ENCODE measurements at places on chromosomes 7 and 10.

DNA sequence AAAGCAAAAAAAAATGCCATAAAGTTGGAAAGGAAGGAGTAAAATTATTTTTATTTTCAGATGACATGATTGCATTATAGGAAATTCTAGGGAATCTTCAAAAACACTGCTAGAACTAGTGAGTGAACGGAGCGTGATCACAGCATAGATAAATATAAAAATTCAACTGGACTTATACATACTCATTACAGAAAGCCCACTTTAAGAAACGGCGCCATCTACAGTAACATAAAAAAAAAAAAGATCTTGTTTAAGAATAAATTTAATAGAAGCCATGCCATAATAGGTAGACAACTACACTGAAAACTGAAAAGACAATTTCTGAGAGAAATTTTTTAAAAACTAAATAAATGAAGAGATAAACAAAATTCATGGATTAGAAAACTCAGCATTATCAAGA, 623.1 kb upstream of the MGMT start:
- no peak for DNase-seq

- DNase-seq: no peak
Observed at GRCh38 chr7:21671859-21672258, 129.0 kb downstream of the DNAH11 start.

GRCh38 chr7:25361863-25362262, 133.6 kb upstream of the NPVF start:
- no peak for DNase-seq

GRCh38 chr10:71740069-71740653, 20.6 kb upstream of the C10orf105 start:
- DNase-seq: no peak

DNA sequence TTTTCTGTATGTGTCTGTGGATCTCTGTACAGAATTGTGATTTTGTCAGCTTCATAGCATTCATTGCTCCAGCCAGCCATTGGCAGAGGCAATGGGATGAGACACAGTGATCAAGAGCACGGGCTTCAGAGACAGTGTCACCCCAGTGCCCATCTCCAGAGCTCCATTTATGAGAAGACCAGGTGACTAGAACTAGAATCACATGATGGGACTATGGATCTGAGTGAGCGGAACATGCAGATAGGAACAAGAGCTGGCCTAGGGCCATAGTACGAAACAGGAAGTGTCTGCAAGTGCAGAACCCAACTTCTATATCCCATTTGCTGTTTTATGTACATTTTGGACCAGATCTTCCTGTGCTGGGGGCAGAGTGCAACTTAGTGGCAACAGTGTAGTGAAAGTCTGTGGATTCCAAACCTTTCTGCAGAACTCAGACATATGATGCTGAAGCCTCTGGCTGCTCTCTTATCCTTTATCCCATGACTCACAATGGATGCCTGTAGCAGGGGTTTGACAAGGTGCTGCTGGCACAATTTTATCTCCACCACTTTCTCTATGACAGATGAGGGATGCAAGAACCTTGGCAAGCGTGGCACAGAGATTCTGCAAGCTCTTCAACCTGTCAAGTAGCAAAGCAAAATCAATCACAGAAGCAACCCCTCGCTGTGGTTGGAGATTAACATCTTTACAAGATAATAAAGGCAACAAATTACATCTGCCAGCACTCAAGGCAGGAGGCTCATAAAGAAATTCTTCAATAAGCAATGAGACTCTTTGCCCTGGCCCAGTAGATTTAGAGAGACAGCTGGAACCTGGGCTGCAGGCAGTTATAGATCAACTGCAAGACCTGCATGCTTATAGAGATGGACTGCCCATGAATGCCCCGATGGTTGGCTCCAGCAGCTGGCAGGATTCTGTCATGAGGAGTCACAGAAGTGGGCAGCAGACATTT, 681.3 kb downstream of the TNS3 start:
- no peak for DNase-seq

DNA sequence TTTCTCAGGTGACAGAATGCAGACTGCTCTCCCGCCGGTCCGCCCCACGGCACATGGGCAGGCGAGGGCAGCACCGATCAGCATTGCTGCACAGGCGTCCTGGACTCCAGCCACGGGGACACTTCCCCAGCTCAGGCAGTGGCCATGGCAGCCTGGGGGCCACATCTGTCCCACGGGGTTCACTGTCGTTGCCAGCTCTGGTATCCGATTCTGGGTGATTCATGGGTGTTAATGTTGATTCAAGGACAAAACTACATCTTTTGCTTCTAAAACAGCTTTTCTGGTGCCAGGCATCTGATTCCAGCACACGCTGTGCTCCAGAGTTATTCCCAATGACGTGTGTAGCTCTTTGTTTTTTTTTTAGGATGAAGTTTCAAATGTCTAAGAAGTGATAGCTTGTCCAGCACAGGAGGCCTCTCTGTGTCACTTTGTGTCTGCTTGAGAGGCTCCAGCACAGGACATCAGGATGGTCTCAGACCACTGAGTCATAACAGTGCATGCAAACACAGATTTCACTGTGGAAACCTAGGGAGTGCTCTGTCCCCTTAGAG, 218.0 kb downstream of the WDR37 start:
- DNase-seq: no peak

DNA sequence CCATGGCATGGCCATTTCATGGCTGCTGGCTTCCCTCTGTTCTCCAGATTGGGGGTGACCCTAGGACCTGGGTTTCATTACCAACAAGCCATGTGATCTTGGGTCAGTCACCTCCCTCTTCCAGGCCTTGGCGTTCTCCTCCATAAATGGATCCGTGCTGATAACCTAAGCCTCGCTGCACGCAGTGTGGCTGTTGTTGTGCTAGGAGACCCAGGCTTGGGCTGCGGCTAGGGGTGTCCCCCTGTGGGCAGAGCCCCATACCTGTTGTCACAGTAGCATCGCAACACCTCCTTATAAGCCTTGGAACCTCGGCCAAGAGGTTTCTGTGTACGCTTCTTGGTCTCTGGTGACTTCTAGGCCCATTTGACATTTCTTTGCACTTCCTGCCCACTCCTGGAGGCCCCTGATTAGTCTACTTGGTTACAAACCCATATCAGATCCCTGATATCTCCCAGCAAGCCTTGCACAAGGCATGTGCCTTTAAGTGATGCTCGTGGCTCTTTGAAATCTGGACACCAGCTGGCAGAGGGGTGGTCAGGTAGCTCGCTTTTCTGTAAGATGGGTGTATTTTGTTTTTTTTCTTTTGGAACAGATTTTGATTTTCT, 23.6 kb downstream of the ZMIZ1 start:
- DNase-seq: no peak

- DNase-seq: no peak
Observed at GRCh38 chr10:31607481-31607880, 288.5 kb downstream of the ZEB1 start.

- DNase-seq: no peak
Observed at GRCh38 chr10:128546651-128547165, 420.5 kb upstream of the MKI67 start.

DNA sequence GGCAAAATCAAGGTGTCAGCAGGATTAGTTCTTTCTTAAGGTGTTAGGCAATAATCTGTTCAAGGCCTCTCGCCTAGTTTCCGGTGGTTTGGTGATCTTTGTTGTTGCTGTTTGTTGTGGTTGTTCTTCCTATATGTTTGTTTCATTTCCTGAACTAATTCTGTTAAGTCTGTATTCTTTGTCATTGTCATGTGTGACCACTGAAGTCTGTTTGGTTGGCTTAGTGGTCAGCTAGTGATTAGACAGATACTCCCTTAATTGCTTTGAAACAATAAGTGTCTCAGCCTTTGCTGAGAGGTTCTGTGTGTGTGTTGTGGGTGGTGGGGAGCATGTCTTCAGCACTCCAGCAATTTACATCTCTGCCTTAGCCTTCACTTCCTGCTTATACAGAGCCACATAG, 46.0 kb downstream of the ABCC2 start:
- no peak for DNase-seq

DNA sequence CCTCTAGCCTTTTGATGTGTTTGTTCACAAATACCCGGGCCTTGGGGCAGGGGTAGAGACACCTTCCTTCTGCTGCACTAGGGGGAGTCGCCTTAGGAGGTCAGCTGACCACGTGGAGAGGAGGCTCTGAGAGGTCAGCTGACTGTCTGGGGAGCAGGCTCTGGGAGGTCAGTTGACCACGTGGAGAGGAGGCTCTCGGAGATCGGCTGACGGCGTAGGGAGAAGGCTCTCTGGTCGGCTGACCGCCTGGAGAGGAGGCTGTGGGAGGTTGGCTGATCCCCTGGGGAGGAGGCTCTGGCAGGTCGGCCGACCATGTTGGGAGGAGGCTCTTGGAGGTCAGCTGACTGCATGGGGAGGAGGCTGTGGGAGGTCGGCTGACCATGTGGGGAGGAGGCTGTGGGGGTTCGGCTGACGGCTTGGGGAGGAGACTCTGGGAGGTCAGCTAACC, 59.6 kb upstream of the LYZL1 start:
- DNase-seq: no peak

DNA sequence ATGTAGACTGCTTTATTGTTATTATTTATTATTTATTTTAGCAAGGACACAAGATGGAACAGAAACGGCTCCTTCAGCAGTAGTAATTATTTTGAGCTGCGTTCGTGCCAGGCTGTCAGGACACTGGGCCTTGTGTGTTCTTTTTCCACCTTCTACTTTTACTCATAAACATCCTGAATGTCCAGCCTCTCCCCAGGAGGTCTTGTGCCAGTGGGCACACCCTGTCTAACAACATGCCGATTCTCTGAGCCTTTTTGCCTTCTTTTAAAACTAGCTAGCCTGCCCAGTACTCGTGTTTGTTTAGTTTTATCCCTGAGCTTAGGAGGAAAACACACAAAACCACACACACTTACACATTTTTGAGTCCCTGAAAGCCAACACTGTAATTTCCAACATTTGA, 1.2 kb downstream of the SCIN start:
- no peak for DNase-seq

DNA sequence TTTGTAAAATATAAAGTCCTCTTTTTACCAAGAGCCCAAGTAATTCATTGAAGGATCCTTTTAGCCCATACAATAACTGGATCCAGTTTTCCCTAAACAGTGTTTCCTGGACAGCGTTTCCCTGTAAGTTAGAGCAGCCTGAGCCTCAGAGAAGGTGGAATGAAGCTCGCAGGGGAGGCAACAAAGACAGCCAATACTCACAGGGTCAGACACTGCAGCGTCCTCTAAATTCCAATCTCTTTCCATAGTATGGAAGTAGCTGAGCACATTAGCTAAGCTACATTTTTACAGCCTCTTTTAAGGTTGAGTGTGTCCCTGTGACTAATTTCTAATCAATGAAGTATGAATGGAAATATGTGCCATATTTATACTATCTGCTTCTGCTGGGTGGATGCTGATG, 193.5 kb downstream of the GRM3 start:
- no peak for DNase-seq

DNA sequence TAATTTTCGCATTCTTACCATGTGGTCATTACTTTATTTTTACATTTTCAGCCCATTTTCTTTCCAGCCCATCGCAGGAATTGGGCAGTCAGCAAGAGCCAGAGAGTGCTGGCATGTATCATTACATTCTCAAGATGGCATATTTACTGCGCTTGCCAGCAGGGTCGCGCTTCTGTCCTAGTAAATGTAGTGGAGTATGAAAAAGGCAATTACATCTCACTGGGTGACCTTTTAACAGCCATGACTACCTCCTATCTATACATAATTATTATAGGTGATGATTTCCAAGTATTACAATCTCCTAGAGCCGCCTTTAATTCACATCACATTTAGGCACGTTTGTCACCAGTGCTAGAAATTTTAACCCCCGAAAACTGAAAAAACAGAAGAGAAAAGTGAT, 433.7 kb upstream of the MGMT start:
- no peak for DNase-seq

Data from NCI-H2107 (cell line).